A549 treated with GW870086 at 1 μM for 4 hours (cell line): ENCODE measurements at places on chromosomes 16 and 17. TPM values are rescaled to one million over a fixed set of nuclear protein-coding genes. Genes with fewer than 3 reads are reported as not detected.

The ACSM2A gene
- not detected in 5 replicates for total RNA-seq

The NPIPB12 gene
- total RNA-seq, result 25.4 to 37.7 TPM (median 31.8 TPM) in 5 replicates

The CNP gene
- 55.5 to 71.2 TPM (median 67.9 TPM) in 5 replicates for total RNA-seq

The TMC8 gene
- 0.21 to 0.42 TPM (median 0.40 TPM) in 5 replicates for total RNA-seq
